Substantia nigra (tissue), 51 donors: ENCODE measurements at places on chromosomes 12 and 14.
A peak's percentile ranks its signal among the peaks of the same experiment; 100 is the strongest.

DNA sequence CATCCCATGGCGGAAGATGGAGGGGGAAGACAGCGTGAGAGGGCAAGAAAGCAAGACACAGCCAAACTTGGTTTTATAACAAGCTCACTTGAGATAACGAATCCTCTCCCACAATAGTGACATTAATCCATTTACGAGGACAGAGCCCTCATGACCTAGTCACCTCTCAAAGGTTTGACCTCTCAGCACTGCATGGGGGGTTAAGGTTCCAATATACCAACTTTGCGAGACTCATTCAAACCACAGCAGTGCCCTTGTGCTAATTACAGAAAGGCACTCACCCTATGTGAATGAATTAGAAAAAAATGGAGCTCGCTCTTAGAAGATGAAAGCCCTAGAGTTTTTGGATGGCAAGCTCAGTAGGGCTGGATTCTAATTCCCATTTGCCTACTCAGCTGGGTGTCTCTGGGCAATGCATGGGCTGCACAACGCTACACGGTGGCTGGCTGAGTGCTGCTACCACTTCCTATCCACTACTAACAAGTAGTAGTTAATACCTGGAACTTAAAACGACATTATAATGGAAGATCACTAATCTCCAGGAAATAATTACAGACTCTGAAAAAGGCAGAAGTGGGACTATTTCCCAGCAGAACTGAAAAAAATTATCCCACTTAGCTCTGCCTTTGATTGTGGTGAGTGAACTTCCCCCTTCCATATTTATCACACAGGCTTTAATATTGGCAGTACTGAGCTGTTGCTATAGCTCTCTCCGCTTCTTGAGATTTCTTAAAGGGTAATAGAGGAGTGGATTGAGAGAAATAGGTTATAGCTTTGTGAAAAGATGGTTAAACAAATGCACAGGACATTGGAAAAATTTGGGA is 27.5 kb downstream of the TESPA1 start:
- no peak for DNase-seq

- no peak for DNase-seq
These were observed 3.5 kb downstream of the OTX2 start for GRCh38 chr14:56806760-56807159.

DNA sequence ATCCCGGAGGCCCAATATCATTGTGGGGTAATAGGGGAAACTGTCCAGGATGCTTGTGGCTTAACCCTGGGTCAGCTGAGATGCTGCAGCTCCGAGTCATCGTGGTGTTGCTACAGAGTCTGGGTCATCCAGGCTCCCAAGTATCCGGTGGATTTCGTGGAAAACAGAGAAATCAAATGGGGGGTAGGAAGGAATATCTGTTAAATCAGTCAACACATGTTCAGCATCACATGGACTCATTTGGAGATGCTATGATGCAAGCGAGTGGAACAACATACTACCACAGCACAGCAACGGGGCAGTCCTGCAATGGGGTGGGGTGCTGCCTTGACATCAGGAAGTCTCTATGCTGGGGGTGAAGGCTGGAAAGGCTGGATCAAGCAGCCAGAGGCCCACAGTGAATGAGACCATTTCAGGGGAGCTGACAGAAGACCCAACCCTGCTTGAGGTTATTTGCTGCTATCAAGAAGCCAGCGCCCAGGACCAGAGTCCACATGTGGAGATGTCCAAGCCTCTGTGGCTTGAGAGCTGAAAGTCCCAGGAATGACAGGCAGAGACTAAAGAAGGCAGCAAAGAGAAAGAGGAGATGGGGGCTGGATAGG is 22.9 kb downstream of the VDR start:
- no peak for DNase-seq

DNA sequence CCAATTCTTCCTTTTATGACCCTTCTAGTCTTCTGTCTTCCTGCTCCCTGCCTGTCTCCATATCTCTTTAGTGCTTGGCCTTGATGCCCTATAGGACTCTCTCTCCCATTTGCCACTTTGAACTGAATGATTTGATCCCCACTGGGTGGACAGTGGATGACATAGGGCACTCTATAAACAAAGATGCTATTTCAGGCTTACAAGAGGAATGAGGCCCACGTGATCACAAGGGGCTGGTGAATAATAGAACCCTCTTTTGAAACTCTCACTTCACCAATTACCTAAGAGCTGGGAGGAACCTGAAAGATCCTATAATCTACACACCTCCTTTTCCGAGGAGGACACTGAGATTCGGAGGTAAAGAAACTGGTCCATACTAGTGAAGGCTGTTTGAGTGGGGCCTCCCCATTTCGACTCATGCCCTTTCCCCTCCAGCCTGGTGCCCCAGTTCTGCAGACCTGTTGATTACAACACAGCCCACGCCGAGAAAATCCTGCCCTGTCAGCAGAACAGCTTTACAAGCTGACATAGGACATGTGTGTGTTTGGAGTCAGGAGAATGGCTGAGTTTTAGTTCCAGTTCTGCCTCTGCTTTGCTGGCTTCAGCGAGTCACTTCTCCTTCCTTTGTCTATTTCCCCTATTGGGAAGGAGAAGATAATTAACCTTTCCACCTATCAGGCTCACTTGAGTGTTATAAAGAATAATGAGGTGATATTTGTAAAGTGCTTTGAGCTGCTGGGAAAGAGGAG is 400.3 kb downstream of the ZFP36L1 start:
- DNase-seq = no peak

DNA sequence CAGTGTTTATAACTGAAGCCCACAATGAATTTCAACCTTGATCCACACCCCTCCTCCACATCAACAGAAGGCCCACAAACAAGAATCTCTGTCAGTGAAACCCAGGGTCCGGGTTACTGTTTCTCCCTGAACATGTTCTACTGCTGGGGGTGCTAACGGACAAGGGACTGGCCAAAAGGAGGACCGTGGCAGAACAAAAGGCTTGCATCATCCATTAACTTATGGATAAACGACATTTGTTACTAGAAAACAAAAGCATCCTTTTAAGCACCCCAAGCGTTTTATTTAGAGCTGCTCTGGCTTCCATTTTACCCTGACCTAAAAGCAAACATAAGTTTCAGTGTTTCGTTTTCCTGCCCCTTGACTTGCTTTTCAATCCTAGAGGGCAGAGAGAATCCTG is 32.2 kb downstream of the BRAP start:
- no peak for DNase-seq

- DNase-seq = no peak
These were observed 59.9 kb downstream of the STXBP6 start for GRCh38 chr14:24990050-24990449.

- peak; percentile 75 for DNase-seq
These were observed 19.4 kb downstream of the BDKRB1 start for GRCh38 chr14:96275177-96276112.

DNA sequence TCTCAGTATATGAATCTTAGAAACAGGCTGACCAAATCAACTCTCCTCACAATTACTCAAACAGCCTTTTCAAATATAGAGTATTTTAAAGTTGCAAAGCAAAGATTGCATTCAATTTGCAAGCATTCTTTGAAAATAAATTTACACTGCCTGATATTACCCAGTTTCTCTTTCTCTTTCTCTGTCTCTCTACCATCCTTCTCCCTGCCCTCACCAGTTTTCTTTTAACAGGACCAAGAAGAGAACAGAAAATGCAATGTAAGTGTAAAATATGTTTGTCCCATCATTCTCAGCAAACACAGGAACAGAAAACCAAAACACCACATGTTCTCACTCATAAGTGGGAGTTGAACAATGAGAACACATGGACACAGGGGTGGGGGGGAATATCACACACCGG is 520.3 kb upstream of the USP15 start:
- no peak for DNase-seq

- DNase-seq = no peak
These were observed 122.8 kb upstream of the CCDC175 start for GRCh38 chr14:59699442-59699841.

DNA sequence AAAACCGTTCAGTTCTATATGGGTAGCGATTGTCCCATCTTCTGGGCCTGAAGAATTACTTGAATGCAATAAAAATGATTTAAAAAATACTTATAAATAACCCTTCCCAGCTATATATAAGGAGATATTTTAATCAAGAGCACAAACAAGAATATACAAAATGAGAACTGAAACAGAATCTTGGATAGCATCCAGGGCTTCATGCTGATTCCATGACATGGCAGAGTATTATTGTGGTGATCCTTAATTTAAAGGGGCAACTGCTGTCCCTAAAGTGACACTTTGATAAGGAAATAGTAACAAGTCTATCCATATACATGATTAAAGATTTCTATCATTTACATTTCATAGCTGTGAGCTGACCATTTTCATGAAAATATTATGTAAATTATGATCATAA is 18.8 kb downstream of the WBP11 start:
- no peak for DNase-seq

- DNase-seq = no peak
These were observed 14.0 kb downstream of the MANSC1 start for GRCh38 chr12:12336049-12336411.

- DNase-seq = no peak
These were observed at the start of gene SERPINA4 for GRCh38 chr14:94560751-94561655. Gene SERPINA4 (plus strand): TSS chr14:94561442. CDS start chr14:94563483, 2,041 bp downstream.

- DNase-seq = no peak
These were observed 73.6 kb upstream of the DNM1L start for GRCh38 chr12:32605326-32606095.

DNA sequence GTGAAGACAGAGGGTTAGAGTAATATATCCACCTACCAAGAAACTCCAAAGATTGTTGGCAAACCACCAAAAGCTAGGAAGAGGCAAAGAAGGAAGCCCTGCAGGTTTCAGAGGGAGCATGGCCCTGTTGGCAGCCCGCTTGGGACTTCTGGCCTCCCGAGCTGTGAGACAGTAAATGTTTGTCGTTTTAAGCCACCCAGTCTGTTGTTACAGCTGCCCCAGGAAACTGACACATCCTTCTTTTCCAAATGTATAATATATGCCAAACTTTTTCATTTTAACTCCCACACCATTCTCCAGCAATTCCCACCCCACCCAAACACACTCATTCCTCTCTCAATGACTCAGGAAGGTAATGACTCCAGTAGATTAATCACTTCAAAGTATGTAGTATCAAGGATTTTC is 74.0 kb downstream of the RPS29 start:
- DNase-seq = no peak

DNA sequence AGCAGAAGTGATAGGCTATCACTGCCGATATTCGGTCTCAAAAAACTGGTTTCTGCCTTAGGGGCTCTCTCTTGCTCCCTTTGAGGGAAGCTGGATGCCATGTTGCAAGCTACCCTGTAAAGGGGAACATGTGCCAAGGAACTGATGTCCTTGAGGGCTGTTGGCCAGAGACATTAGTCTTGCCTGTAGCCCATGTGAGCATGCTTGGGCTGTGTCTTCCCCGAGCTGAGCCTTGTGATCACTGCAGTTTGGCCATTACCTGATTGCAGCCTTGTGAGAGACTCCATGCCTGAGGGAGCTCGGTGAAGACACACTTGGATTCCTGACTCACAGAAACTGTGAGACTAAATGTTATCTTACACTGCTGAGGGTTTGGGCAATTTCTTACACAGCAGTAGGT is 18.8 kb downstream of the RTRAF start:
- no peak for DNase-seq

DNA sequence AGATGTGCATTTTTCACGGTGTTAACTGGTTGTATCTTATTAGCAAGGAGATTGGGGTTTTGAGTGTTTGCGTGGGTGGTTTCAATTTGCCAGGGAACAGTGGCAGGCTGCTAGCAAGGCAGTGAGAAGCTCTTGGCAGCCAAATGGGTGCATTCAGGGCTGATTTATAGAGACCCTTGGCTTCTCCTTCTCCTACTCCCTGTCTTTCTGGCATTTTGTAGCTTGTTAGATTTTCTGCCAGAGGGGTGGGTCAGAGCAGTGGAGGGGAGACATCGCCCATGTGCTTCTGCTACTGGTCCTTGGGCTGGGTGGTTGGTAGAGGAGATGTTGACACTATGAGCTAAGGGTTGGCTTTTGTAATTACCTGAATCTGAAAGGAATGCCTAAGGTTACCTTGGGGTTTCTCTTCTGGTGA is 9.6 kb downstream of the CALM1 start:
- no peak for DNase-seq

DNA sequence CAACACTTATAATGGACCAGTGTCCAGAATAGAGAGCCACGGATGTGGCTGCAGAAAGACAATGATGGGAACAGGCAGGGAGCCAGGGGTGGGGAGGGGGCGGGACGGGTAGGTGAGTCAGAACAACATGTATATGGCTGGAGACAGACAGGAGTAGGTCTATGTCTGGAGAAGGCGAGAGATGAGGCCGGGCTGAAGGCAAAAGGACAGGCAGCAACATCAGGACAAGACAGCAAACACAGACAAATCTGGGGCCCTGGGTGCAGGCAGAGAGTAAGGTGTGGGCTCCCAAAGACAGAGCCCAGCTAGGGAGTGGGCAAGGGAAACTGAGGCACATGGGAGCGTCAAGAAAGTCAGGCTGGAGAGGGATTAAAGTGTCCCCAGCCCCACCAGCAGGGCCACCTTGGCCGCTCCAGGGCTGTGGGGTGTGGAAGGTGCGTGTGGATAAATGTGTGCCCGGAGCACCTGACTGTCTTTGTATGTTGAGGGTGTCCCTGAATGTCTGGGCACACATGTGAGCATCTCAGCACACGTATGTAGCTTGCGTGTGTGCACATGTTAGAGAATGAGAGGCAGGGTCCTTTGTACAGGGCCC is 44.1 kb downstream of the FAM222A start:
- no peak for DNase-seq

- DNase-seq = no peak
These were observed 23.3 kb downstream of the PAPLN start for GRCh38 chr14:73260574-73260973.

GRCh38 chr12:48027183-48028002 is 23.1 kb upstream of the COL2A1 start:
- DNase-seq = no peak

DNA sequence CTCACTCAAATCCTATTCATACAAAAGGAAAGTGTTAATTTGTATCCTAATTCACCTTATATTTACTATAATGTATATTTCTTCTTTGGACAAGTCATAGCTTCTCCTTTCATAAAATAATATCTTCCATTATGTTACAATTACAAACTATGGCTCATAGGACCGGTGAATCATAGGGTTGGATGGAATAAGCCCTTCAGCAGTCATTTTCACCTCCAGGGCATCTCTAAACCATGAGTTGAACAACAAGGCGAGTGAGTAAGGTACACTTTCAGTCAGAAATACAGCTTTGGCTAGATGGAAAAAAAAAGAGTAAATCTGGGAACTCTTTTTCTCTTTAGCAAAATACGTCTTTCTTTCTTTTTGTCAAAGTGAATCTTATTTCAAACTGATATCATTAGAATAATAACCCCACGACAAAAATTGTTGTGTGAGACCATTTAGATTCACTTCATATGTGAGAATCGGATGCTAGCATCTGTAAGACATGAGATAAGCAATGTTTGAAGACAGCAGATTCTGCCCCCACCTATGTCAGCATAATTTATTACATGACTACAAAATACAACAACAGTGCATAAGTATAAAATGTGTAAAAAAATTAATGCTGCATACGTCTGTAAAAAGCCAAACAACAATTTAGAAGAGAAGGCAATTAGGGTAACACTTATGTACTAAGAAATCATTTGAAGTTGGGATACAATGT is 184.4 kb upstream of the SLC38A2 start:
- DNase-seq = no peak
